ENCODE measurements at places on chromosomes 11 and 22.
A peak's percentile ranks its signal among the peaks of the same experiment; 100 is the strongest.

GRCh38 chr22:41030891-41031290, 61.5 kb upstream of the EP300 start:
- no peak for DNase-seq

DNA sequence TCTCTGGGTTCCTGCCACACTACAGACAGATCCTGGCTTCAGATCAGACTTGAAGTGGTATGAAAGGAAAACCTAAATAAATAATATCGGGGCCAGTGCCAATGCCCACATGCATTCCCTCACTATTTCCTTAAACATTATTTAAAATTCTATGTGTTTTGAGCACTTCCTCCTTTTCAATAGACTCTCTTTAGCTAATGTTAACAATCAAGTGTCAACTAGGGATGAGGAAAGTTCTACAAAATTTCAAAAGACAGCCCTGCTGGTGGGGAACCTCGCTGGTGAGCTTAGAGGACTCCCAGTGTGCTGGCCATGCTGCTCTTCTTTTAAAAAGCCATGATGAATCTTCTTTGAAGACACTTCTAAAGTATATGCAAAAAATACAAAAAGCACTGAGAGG, 87.5 kb downstream of the ENTHD1 start:
- DNase-seq, result no peak

DNA sequence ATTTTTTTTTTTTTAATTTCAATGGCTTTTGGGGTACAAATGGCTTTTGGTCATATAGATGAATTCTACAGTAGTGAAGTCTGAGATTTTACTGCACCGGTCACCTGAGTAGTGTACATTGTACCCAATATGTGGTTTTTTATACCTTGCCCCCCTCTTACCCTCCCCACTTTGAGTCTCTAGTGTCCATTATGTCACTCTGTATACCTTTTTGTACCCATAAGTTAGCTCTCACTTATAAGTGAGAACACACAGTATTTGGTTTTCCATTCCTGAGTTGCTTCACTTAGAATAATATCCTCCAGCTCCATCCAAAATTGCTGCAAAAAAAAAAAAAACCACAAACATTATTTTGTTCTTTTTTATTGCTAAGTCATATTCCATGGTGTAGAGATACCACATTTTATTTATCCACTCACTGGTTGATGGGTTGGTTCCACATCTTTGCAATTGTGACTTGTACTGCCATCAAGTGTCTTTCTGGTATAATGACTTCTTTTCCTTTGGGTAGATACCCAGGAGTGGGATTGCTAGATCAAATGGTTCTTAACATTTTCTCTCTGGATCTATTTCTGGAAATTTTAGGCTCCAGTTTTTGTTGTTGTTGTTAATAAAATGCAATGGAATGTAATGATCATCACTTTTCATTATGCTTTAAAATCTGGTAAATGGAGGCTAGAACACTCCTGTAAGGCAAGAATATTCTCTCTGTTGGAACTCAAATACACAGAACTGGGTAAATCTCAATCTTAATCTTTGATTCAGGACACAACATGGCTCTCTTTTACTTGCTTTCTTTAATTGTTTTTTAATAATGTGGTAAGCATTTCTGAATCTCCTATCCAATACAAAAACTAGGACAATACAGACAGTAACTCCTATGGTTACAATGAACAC, 10.3 kb downstream of the NEAT1 start:
- no peak for DNase-seq

DNA sequence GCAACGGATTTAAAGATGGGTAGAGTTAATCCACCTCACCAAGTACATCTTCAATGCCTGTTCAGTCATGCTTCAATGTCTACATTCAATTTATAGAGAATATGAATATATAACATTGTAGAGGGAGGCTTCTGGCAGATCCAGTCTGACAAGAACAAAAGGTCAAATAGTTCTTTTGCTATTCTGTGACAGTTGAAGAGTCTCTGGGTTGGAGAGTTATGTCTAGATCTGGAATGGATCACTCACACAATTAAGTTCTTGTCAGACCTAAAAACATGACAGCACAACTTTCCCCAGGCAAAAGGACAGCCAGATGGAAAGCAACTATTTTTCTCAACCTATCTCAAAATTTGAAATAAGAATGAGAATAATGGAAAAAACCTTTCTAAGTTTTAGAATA, 15.3 kb upstream of the GAB2 start:
- DNase-seq, result no peak

- DNase-seq, result no peak
Measured at GRCh38 chr22:20807315-20807752, 33.4 kb downstream of the SERPIND1 start.

GRCh38 chr11:12854829-12855228, 154.3 kb upstream of the RASSF10 start:
- DNase-seq, result no peak

DNA sequence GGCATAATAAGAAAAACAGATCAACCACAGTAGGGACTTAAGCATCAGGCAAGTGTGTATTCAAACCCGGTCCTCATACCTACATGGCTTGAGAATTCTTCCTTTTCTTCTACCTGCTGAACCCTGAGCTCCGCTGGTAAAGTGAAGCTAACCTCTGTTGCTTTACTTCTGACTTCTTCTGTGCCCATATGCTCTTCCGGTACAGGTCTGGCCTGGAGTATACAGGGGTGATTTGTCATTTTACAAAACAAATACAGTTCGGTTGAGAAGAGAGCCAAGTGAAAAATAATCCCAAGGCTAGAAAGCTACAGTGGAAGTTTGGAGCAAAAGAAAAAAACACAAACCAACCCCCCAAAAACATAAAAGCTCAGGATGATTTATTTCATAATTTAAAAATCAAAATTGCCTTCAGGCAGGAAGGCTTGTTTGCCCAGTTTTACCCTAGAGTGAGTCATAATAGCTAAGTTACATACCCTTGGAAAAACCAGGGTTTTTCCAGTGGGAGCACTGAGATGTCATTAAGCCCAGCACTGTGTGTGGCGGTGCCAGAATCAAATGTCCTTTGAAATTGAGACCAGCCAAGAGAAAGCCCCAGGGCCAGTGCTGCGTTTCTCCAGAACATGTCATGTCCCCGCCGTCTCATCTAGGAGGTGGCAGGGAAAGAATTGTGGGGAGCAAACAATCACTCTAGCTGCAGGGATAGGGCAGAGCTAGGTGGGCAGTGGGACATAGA, 305.5 kb upstream of the ISX start:
- no peak for DNase-seq

- no peak for DNase-seq
Measured at GRCh38 chr11:117720061-117720511, 76.9 kb downstream of the DSCAML1 start.

DNA sequence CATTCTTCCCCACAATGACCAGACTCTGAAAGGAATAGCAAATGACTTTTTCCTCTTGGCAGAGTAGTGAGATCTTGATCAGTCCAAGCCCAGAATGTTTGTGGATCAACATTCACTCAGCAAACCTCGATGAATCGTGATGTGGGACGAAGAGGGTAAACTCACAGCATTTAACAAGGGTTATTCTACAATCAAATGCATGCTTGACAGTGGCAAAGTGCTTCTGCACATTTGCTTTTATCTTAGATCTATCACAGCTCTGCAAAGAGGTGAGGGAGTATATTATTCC, 31.8 kb downstream of the TMPRSS5 start:
- no peak for DNase-seq

- DNase-seq, result no peak
Measured at GRCh38 chr11:110587972-110588371, 124.3 kb downstream of the ARHGAP20 start.

DNA sequence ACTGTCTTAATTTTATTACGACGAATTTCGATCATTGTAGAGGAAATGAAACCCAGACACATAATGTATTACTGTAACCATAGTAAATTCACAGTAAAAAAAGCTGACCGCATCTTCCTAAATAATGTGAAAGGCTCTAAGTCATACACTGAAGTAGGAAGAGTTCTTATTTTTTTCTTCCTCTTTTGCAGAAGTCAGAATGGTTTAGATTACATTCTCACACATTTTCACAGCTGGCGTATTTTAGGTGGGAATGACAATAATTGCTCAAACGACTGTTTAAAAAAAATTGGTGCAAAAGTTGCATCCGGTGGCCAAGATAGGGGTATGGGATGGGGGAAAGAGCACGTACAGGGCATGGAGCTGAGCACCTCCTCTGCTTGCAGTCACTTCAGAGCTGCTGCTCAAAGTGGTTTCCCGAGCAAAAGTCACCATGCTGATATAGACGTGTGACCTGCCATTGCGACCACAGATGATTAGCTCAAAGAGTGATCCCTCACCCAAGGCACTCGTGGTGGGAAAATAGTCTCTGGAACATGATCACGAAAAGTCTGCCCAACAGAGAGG, 35.3 kb downstream of the MMP13 start:
- no peak for DNase-seq

- no peak for DNase-seq
Measured at GRCh38 chr11:114244726-114245394, 51.3 kb upstream of the NNMT start.

DNA sequence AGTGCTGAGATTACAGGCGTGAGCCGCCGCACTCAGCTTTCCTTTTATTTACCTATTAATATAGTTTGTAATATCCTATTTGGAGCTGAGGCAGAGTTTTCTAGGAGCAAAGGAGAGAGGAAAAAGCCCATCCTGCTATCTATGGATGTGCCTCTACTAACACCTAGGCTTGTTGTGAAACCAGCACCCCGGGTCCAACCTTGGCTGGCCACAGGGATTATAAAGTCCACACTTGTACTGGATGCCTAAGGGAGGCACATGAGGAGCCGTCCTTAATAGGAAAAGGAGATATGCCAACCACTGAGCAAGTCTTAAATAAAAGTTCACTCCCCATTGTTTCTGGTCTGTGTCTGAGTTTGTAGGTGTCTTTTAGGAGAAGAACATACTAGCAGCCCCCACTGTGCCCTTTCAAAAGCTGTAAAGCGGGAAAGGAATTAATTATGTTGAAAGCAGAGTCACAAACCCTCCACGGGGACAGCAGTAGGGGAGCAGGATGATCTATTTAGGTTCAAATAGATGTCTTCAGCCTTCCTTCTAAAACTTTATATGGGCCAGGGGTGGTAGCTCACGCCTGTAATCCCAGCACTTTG, 29.3 kb downstream of the RRP7A start:
- DNase-seq, result no peak

GRCh38 chr22:30649430-30650007, 13.9 kb downstream of the SLC35E4 start:
- peak; percentile 80 for DNase-seq

DNA sequence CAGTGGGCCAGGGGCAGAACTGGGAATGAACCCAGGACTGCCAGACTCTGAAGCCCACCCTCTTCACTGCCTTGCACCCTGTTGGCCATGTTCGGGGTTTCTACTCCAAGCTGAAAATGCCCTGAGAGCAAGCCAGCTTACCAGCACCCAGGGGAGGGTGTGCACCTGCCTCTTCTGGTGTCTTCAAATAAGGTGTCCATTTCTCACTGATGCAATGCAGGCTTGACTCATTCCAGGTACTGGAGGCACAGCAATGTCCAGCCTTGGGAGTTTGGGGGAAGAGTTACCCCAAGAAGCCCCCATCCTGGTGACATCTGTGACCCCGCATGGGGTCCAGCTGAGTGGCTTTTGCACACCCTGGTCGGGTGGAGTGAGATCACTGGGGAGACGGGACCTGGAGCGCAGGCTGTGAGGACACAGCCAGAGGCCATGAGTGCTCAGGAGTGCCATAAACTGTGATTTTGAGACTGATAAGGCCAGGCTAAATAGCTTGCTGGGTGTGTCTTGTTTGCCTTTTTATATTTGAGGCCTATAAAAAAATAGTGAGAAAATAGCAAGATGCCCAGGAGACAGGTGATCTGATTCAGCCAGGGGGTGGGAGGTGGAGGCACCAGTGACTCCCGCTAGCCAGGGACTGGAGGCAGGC, 4.6 kb upstream of the CERK start:
- DNase-seq, result no peak

GRCh38 chr11:69377029-69377952, 83.3 kb downstream of the MYEOV start:
- no peak for DNase-seq

DNA sequence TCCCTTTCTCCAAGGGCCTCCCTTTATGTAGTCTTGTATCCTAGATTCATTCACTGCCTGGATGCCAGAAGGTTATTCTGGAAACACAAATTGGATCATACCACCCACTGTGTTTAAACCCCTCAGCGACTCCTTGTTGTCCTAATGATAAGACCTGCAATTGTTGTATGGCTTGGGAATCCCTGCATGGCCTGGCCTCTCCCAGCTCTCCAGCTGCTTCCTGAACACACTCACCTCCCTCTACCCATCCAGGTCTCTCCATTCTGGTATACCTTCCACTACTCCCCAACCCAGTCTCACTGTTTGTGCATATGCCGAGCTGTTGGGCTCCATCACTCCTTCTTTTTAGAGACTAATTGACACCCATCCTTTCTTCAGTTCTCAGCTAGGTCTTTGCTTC, 124.3 kb upstream of the ALX4 start:
- DNase-seq, result no peak

GRCh38 chr22:35592418-35592967, 24.6 kb downstream of the MB start:
- DNase-seq, result no peak

DNA sequence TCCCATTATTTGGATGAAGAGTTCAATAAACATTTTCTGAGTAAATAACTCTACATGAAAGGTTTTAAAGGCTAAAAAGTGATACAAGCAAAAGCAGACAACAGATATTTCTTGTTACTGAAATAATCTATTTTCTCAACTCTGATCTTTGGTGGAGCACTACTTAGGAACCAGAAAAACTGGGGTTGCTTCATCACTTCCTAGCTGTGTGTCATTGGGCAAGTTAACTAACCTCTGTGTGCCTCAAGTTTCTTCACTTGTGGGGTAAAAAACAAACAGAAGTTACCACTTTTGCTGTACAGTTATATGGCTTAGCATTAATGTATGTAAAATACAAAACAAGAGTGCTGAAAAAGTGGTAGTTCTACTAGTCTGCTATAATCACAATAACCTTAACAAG, 5.6 kb downstream of the MAPK1 start:
- DNase-seq, result no peak

DNA sequence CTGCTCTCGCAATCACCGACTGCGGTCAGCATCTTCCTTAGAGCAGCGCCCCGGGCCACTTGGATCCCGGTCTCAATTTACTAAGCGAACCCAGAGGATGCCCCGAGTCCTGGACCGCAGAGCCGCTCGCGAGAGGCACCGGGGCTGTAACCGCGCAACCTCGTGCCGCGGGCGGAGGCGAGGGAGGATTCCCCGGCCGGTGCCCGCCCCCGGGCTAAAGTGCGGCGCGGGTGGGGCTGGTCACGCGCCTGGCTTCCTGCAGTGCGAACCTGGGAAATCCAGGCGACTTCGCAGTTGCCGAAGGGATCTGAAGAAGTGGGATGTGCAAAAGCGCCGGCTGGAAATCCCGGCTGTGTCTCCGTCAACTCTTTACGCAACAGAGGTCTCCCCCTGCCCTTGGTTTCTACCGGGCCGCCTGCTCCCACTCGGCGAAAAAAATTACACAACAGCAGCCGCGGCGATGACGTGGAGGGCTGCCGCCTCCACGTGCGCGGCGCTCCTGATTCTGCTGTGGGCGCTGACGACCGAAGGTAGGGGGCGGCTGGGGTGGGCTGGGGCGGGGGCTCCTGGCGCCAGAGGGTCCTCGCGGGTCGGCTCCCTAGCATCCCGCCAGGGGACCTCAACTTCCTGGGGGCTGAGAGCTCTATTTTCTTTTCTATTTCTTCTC, at the start of gene NCR3LG1:
TSS of gene NCR3LG1 (plus strand) at position 291 of the 667 bp plus-strand sequence. CDS start at position 461, 170 bp downstream.
- DNase-seq, result peak; percentile 61

- DNase-seq, result no peak
Measured at GRCh38 chr22:29663180-29663821, 56.5 kb upstream of the CABP7 start.

- no peak for DNase-seq
Measured at GRCh38 chr22:40844951-40845350, 11.5 kb downstream of the ST13 start.

Measured in stimulated activated CD8-positive, alpha-beta memory T cell treated with anti-CD3 and anti-CD28 coated beads, Interleukin-15, amount 100 ng/mL, for 4 hours (primary cell).